ENCODE measurements at places on chromosomes 3 and 15.

- DNase-seq: no peak
Observed at GRCh38 chr15:59830873-59831272, 141.8 kb upstream of the BNIP2 start.

GRCh38 chr3:152392272-152392880, 123.6 kb downstream of the MBNL1 start:
- DNase-seq: no peak

DNA sequence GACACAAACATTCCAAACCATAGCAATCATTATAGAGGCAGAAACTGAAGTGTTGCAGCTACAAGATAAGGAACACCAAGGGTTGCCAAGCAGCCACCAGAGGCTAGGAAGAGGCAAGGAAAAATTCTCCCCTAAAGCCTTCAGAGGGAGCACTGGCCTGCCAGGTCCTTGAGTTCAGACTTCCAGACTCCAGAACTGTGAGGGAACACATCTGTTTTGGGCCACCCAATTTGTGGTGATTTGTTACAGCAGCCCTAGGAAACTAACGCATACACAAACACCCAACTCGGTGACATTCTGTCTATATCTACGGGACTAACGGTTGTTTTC, 54.6 kb downstream of the MB21D2 start:
- no peak for DNase-seq

DNA sequence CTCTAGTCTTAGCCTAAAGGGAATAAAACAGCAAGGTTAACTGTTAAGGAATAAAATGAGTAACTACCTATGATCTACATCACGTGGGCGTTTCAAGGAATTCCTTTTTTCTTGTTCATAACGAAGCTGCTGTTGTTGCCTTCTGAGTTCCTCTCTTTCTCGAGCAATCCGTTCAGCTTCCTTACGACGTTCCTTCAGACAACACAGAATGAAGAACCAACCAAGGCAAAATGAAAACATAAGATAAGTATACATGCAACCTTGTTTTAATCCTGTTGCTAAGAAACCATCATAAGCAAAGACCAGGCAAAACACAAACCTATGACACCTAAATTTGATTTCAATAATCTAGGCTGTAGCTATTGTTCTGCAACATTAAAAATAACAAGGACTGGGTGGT, 44.1 kb downstream of the SLTM start:
- DNase-seq: no peak

- no peak for DNase-seq
Observed at GRCh38 chr15:82315519-82316246, 33.6 kb downstream of the GOLGA6L10 start.

DNA sequence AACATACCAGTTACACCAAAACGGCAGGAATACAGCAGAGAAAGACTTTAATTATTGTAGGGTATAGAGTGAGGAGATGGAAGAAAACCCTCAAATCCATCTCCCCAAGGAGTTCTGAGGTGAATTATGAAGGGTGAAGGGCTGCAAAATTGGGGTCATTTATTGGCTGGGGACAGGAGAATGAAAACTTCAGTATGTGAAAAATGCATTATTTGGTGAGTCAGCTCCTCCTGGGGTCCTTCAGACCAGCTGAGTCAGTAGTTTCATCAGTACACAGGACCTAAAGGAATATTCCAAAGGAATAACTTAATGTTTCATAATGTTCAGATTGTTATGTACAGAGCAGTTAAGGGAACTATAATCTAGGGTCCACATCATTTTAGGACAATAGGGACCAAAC, 566.0 kb downstream of the GBE1 start:
- no peak for DNase-seq

- DNase-seq: no peak
Observed at GRCh38 chr15:98160236-98160635, 199.7 kb downstream of the ARRDC4 start.

DNA sequence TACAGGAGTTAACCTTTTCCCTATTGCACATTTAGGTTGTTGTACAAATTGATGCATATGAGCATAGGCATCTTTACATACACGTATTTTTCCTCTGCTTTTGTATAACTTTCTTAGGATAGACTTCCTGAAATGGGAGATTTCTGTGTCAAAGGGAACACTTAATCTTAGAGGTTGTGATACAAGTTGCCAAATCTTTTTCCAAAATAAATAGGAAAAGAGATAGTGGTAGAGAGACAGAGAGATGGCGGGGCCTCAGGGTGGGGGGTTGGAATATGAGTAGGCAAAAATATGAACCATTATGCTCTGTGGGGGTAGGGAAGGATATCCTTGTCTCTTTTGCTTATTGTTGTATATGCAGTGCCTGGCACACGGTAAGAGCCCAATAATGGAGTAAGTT, 70.7 kb upstream of the UBE2E1 start:
- no peak for DNase-seq

GRCh38 chr15:26115229-26115943, 252.3 kb upstream of the ATP10A start:
- no peak for DNase-seq

- DNase-seq: no peak
Observed at GRCh38 chr3:141878817-141879216, 2.4 kb downstream of the ATP1B3 start.

DNA sequence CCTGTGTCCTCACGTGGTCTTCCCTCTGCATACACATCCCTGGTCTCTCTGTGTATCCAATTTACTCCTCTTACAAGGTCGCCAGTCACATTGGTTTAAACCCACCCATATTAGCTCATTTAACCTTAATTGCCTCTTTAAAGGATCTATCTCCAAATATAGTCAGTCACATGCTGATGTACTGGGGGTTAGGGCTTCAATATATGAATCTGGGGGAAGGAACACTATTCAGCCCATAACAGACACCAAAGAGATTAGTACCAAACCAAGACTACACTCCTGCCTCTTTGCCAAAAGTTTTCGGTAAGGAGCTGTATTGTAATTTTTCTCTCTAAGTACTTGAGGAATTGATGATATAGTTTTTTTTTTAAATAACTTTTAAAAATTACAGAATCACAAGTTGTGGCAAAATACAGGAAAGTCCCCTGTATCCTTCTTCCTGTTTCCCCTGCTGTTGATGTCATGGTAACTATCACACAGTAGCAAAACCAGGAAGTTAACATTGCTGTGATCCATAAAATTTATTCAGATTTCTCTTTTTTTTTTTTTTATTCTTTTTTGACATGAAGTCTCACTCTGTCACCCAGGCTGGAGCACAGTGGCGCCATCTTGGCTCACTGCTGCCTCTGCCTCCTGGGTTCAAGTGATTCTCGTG, 67.8 kb downstream of the SLCO3A1 start:
- DNase-seq: no peak

DNA sequence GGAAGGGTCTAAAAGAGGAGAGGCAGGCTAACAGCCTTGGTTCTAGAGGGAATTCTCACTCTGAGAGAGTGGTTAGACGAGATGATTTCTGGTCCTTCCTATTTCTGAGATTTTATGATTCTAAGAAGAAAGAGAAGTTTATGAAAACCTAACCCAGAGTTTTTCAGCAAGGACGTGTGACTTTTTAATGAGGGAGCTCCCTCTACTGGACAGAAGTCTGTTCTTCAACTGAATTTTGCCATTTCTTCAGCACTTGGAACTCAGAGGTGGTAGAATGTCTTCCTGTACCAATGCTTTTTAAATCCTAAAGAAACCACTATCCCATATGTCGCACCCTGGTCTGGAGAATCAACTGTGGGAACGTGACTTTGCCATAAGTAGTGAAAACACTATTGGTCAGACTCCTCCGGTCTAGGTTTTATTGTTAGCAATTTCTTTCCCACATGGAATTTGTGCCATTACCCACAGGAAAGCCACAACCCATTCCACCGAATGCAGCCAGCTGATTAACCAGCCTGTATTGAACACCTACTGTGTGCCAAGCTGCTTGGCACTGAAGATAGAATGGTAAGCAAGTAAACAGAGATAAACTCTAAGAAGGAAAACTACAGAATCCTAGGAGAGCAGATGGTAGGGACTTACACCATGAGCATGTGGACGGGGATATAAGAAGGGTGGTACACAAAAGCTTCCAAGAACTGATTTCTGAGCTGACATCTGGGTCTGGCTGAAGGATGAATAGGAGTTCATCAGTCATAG, 199.5 kb upstream of the LMCD1 start:
- DNase-seq: peak; percentile 31

DNA sequence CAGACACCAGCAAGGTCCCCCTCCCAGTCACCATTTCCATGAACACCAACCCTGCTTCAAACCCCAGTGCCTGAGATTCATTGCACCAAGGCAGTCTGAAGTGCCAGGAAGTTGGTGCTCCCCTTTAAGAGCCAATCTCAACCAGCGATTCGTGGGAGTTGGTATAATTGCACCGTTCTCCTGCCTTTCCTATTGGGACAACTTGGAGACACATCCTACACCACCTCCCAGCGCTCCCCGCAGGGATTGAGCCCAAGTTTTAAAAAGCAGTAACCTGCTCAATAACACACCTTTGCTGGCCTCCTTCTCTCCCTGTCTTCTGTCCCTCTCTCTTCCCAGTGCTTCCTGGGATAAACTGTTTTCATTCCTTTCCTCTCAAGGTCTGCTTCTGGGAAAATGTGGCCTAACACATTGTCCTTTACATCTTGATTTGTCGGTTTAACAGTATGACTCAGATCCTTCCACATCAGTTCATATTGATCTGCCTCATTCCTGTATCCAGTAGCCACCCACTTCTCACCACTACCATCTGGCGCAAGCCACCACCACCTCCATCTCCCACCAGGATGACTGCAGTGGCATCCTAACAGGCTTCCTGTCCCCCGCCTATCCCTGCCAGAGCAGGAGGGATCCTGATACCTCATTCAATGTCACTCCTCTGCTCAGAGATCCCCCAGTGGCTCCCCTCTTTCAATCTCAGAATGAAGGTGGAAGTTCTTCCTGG, 37.8 kb upstream of the HRH1 start:
- DNase-seq: no peak

DNA sequence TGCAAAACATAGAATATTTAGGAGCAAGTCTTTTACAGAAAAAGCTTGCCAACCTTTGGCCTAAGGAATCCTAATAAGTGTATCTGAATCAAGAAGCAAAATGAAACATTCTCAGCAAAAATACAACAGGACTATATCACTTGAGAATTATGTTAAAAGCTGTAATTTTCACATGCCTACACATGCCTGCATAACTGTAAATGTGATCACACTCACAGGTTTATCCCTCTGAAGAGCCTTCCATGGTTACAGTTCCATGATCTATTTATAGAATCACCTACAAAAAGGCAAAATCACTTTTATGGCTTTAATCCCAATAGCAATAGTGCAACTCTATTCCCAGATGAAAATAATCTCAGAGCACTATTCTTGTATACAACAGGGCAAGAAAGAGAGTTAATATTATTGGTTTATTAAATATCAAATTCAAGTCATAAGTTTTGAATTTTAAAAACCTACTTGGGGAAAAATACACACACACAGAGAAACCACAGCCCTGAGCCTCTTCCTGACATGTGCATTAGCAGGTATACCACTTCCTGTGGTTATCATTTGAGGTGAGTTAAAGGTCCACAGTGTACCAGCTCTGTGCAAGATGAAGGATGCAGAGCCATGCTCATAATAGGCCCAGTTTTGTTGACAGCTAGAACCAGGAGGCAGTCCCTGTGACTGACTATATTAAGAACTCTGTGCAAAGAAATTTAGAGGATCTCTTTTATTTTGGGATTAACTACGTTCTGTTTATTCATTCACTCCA, 252.5 kb upstream of the TGFBR2 start:
- DNase-seq: no peak

GRCh38 chr15:57321973-57322601, 54.2 kb upstream of the CGNL1 start:
- DNase-seq: no peak

DNA sequence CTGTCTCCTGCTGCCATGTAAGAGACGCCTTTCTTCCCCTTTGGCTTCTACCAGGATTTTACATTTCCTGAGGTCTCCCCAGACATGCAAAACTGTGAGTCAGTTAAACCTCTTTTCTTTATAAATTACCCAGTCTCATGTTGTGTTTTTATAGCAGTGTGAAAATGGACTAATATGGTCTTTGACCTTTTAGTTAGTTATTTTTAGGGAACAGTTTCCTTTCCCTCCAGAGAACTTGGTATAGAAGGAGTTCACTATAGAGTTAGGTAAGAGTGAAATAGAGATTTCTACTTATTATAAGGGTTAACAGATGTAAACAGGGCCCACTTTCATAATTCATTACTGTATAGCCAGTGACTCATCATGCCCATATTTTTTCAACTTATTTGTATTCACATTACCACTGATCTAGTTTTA, 170.9 kb downstream of the UNC13C start:
- no peak for DNase-seq

DNA sequence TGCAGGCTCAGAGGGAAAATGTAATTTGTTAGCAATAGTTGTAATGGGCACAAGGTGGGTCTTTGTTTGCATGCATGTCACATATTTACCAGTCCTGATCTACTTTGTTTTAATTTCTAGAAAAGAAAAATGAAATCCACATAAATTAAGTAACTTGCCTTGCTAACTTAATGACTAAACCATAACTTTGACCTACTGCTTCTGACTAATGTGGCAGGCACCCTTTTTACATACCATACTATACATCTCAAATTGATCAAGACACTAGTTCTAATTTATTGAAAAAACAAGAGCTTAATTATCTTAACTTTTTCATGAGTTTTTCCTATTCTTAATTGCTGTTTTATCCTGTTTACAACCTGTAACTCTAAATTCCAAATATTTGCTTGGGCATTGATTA, 93.2 kb downstream of the ATP11B start:
- DNase-seq: no peak

DNA sequence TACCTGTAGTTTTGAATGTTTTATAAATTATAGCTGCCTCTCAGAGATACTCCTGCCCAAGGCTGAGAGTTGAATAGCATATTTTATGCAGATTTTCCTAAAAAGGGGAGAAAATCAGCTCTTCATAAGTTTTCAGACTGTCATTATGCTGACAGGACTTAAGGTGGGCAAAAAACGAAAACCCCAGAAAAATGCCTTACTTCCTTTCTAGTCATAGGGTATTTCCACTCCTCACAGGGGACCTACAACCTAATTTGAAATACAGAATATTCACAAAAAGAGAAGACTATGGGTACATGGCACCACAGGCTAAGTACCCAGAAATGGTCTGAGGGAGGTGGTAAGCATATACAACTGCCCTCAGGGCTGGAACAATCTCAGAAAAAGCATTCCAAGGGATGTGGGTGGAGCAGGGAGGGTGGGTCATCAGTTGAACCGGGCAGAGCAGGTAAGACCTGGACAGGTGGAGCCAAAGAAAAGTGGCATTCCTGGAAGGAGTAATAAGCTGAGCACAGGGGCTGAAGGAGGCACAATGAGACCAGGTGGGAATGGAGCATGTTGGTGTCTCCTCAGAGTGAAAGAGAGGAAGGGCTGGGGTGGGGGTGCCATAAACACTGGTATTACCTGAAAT, 10.6 kb upstream of the OXSR1 start:
- DNase-seq: no peak

DNA sequence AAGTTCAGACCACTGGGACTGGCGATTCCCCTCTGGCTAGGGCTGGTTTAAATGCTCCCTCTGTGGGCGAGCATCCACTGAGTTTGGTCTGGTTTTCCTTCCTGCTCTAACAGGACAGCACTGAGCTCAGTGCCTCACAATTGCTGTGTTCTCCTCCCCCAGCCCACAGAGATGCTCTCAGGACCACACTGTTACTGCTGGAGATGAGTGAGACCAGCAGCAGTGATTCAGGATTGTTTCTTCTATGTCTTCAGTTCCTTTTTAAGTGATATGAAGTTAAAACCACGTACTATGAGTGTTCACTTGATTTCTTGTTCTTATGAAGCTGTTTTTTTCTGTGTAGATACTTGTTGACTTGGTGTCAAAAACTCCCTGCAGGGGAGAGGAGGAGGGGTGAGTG, 180.4 kb upstream of the COL8A1 start:
- DNase-seq: no peak

- no peak for DNase-seq
Observed at GRCh38 chr15:45276831-45277230, 24.8 kb downstream of the SLC28A2 start.

- DNase-seq: no peak
Observed at GRCh38 chr3:118809696-118810498, 224.7 kb downstream of the IGSF11 start.

Measured in left renal pelvis (tissue), 4 donors.